ENCODE measurements at places on chromosomes 12 and 14. TPM values are rescaled to one million over a fixed set of nuclear protein-coding genes. Genes with fewer than 3 reads are reported as not detected.

- no peak for DNase-seq
These were observed 462.8 kb downstream of the GXYLT1 start for GRCh38 chr12:41681898-41682297.

The SLC38A4 gene
- 2.8 TPM for total RNA-seq

DNA sequence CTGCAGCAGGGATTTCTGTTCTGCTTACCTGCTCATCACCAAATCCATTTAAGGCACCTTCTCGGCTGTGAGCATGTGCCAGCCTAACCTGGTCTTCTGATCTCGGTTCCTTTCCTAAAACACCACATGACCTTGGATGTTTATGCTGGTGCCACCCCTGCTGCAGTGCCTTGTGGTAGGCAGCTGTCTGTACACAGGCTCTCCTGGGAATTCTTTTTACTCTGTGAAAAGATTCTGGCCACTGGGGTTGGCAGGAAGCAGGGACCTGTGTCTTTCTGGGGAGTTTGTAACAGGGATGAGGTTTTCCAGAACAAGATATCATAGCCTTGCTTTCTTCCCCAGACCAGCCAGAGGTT is 10.4 kb upstream of the PLEKHG3 start:
- DNase-seq, result no peak

GRCh38 chr14:29085546-29085945 is 319.0 kb downstream of the FOXG1 start:
- no peak for DNase-seq

DNA sequence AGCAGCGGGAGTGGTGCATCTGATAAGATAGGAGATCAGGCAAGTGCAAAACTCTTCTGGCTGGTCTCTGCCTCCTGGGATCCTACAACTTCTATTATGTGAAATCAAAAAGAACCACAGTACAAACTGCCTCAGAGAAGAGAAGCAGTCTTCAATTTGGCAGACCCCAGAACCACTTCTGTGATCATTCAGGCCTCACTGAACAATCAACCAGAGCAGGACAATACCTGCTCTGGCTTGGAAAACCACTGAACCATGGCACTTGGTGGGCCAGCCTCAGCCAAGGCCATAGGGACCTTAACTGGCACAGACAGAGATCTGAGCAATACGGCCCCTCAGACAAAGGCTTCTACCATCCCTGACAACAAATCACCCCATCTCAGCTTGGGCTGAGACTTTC is 103.0 kb downstream of the NDUFA12 start:
- no peak for DNase-seq

DNA sequence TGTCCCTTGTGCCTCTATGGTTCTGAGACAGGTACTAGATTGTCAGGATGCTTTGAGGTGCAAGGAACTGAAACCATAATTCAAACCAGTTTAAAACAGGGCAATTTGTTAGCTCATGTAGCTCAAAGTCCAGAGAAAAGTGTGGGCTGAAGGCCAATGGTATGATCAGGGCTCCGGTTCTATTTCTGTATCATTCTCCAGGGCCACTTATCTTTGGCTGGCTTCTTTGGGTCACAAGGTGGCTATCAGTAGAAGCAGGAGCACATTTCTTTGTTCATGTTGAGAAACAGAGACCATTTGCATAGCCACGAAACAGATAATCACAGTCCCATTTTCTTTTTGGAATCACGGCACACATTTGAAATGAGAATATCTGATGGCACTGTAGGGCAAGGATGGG is 294.9 kb downstream of the ETNK1 start:
- no peak for DNase-seq

GRCh38 chr12:52085682-52086180 is 6.2 kb downstream of the SMIM41 start:
- no peak for DNase-seq

DNA sequence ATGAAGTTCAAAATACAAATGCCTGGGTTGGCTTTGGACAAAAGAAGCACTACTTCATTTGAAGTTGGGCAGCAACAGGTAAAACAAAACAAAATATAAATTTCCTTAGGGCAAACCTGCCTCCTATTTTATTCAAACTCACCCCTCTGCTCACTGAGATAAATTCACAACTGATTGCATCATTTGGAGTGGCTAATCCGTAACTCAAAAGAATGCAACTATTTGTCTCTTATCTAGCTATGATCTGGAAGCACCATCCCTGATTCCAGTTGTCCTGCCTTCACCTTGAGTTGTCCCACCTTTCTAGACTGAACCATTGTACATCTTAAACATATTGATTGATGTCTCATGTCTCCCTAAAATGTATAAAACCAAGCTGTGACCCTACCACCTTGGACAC is 145.0 kb downstream of the CCER1 start:
- DNase-seq, result no peak

DNA sequence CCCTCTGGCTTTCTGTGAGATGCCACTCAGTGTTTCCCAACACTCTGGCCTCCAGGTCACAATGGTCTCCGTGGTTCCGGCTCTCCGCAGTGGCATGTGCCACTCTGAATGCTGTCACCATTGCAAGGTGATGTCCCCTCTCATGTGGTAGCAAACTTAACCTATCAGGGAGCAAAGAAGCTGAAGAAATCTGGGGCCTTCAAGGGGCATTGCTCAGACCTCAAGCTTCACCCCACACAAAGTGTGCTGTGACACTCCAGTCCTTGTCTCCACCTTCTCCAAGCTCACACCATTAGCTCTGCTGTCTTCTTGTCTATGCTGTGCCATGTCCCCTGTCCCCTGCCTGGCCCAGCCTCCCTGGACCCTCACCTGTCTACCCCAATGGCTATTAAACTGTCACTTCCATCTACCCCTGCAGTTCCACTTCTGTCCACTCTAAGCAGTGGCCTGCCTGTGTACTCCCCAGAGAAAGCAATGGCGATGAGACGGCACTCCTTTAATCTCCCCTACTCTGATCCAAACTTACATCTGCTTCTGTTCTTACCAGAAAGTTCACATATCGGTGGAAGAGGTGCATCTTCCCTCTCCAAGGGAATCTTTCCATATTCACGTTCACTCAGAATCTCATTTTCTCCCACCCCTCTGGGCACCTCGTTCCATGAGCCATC is 93.7 kb downstream of the DHRS2 start:
- no peak for DNase-seq

GRCh38 chr12:6215120-6215807 is 15.1 kb downstream of the CD9 start:
- no peak for DNase-seq

The FAR2 gene
- 4.1 TPM for total RNA-seq

The P2RX4 gene
- total RNA-seq, result 4.7 TPM

DNA sequence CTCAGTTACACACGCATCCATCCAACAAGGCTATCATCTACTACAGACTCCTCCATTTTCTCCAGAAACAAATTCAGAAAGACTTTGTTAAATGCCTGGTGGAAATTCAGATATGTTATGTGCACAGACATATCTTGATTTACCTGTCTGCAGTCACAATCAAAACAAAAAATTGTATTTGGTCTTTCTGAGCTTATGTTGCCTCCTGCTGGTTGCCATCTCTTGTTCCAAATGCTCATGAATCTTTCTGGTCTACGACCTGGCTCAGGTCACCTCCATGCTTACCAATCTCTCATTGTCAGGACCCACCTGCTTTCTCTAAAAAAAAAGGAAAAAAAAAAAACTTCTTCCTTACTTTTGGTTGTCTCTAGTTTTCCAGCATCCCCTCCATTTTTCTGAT is 169.2 kb upstream of the PLXNC1 start:
- DNase-seq, result no peak

GRCh38 chr12:75704664-75705063 is 193.3 kb upstream of the KRR1 start:
- no peak for DNase-seq

GRCh38 chr12:91877456-91878235 is 268.0 kb downstream of the BTG1 start:
- no peak for DNase-seq

The MYF6 gene
- total RNA-seq, result not detected

DNA sequence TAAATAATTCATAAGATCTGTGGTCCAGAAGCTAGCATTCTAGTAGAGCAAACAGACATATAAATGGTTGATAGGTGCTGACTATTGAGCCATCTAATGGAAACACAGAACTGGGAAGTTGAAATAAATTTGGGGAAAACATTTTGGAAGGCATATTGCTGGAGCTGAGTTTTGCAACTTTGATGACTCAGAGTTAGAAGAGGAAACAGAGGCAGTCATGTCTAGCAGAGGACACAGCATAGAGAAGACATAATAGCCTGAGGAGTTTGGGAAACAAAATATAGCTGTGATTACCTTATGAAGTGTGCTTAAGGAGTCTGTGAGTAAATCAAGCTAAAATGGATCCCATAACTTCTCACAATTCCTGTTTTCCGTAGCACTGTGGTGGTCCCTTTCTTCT is 86.9 kb upstream of the FLRT2 start:
- DNase-seq, result no peak

All from Right ventricle myocardium inferior (tissue), 1 donor.